Activated B cell treated with CpG ODN at 0.5 μM for 24 hours (primary cell): ENCODE measurements at places on chromosomes 12 and 14.

- peaks cover 2% of the 10 kb centered on the region for H3K27me3 ChIP-seq
- no peak for DNase-seq
- no peaks in the 10 kb centered on the region for H3K36me3 ChIP-seq
- no peak overlapping the region for H3K27ac ChIP-seq
- peaks cover 3% of the 10 kb centered on the region for H3K4me1 ChIP-seq
These were observed 11.3 kb upstream of the PLEKHD1 start for GRCh38 chr14:69473260-69473659.

GRCh38 chr12:66508025-66508424, 170.9 kb downstream of the GRIP1 start:
- H3K4me3 ChIP-seq = no peak overlapping the region
- H3K4me1 ChIP-seq = no peaks in the 10 kb centered on the region
- no peak for DNase-seq
- H3K27me3 ChIP-seq = no peaks in the 10 kb centered on the region

DNA sequence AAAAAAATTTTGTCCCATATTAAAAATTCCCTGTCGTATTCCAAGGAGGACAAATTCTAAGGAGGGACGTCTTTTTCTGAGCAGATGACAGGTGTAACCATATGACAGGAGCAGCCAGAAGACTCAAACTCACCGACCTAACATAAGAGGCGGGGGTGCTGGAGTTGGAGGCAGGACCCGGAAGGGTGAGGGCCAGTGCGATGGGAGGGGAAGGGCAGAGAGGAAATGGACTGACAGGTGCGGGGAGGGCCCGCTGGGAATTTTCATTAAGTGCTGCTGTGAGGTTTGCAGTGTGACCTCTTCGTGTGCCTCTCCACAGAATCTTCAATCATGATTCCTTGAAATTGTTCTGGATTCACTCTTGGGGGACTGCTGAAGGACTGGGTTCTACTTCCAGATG, 189.4 kb downstream of the NTF3 start:
- H3K27ac ChIP-seq = no peak overlapping the region
- H3K4me1 ChIP-seq = no peaks in the 10 kb centered on the region
- peaks cover 13% of the 10 kb centered on the region for H3K27me3 ChIP-seq
- no peak overlapping the region for H3K4me3 ChIP-seq
- no peak for DNase-seq

DNA sequence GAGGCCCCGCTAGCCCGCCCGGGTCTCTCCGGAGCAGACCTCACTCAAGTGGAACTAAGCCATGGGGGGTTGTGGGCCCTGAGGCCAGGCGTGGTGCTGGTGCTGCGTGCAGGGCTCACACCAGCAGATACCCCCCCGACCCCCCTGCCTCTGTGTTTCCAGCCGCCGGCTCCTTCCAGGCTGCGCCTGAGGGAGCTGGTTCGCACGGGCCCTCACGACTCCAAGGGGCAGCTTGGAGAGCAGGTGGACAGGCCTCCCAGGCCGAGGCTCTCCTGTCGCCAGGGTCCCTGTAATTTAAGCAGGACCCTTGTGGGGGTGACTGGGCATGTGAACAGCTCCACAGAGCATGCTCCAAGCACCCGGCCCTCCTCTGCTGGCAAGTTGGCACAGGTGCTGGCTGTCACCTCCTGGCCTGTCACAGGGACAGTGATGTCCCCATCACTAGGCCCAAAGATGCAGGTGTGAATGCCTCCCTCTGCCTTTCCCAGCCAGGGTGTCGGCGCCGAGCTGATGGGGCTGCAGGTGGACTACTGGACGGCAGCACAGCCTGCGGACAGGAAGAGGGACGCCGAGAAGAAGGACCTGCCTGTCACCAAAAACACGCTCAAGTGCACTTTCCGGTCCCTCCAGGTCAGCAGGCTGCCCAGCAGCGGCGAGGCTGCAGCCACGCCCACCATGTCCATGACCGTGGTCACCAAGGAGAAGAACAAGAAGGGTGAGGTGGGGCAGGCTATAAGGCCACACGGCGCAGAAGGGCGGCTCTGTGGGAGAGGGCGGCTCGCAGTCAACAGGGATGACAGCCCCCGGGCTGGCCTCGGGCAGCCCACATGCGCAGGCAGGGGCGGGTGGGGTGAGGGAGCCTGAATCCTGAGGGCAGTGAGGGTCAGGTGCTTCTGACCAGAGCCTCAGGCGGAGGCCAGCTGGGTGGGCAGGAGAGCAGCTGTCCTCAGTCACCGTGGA, 5.9 kb upstream of the TEX22 start:
- peaks cover 12% of the 10 kb centered on the region for H3K4me1 ChIP-seq
- H3K36me3 ChIP-seq = no peaks in the 10 kb centered on the region
- H3K27ac ChIP-seq = no peak overlapping the region
- no peaks in the 10 kb centered on the region for H3K27me3 ChIP-seq
- H3K4me3 ChIP-seq = no peak overlapping the region

GRCh38 chr12:5965950-5966383, 20.9 kb upstream of the ANO2 start:
- H3K4me3 ChIP-seq = no peak overlapping the region
- peaks cover 21% of the 10 kb centered on the region for H3K27me3 ChIP-seq
- no peaks in the 10 kb centered on the region for H3K4me1 ChIP-seq
